Stimulated activated CD4-positive, alpha-beta T cell treated with anti-CD3 and anti-CD28 coated beads, Interleukin-12 subunit alpha, Interleukin-12 subunit beta, amount 100 ng/mL, for 4 hours (primary cell): ENCODE measurements at places on chromosomes 7 and 10.

DNA sequence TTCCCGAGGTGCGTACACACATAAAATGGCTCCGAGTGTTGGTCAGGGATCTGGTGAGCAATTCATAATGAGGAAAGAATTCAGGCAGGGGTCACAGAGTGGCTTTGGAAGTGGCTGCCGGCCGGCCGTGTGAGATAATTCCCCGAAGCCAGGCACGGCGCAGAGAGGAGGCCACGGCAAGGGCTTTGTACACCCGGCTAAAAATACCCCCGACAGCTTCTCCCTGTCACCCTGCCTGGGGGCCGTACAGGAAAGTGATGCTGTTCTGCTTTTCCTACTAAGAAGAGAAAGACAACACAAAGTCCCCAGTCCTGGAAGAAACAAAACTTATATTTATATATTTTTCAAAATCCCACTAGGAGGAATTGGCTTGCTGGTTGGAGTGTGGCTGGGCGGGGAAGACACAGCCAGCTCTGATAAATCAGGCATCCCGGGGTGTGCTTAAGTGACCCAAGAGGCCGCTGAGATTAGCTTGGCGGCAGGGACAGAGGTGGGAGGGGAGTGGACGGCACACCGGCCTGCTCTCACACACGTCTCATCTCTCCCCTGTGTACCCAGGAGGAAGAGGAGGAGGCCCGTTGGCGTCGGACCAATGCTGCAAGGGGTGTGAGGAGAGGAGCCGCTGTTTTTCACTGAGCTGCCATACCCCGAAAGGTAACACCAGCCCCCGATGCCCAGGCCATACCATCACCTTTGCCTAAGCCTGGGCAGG lies 70.5 kb downstream of the ZMIZ1 start:
- no peak for DNase-seq

GRCh38 chr10:62457196-62457595 lies 83.0 kb downstream of the ZNF365 start:
- no peak for DNase-seq

DNA sequence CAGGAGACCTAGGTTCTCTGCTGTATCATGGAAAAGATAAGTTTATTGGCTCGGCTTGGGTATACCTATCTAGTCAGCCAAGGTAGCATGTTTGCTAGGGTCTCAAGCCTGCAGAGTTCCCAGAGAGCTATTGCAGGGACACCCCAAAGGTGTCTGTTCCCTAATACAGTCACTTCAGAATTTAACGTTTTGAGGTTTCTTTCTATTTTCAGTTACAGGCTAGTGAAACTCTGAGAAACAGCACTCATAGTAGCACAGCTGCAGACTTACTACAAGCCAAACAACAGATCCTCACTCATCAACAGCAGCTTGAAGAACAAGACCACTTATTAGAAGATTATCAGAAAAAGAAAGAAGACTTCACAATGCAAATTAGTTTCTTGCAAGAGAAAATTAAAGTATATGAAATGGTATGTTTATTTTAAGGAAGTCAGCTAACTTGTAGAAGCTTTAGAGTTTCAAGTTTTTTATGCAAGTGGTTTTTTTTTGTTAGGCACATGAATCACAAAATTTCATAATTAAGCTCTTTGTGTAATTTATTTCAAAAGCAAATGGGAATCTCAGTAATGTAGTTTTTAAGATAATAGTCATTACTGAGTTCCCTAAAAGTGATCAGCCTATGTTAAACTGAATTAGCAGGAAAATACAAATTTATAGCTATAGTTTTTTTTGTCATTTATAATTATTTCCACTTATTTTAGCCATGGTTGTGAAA lies 54.9 kb downstream of the AKAP9 start:
- DNase-seq = no peak

- no peak for DNase-seq
Measured at GRCh38 chr7:22173685-22174573, 183.0 kb downstream of the RAPGEF5 start.

DNA sequence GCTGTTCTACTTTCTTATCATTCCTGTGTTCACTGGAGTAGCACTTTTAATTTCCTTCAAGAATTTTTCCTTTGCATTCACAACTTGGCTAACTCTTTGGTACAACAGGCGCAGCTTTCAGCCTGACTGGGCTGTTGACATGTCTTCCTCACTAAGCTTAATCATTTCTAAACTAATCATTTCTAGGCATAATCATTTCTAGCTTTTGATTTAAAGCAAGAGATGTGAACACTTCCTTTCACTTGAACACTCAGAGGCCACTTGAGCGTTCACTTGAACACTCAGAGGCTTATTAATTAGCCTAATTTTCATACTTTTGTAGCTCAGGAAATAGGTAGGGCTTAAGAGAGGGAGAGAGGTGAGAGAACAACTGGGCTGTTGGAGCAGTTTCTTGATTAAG lies 15.9 kb downstream of the C10orf90 start:
- DNase-seq = no peak

DNA sequence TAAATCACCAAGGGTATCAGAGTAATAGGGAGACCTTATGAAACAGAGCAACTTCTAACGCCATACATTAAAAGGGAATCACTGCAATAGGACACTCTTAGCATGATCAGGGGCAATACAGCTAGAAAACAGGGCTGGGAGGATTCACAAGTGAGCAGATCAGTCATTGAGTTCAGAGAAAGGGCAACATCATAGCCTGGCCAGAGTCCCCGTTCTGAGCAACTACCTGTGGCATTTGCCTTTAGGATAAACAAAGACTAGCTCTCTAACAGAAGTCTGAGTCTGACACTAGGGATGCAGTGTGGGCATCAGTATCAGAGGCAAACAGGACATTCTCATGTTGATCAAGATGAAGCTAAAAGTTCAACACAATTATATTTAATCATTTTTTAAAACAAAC lies 297.9 kb downstream of the DGKB start:
- DNase-seq = no peak

DNA sequence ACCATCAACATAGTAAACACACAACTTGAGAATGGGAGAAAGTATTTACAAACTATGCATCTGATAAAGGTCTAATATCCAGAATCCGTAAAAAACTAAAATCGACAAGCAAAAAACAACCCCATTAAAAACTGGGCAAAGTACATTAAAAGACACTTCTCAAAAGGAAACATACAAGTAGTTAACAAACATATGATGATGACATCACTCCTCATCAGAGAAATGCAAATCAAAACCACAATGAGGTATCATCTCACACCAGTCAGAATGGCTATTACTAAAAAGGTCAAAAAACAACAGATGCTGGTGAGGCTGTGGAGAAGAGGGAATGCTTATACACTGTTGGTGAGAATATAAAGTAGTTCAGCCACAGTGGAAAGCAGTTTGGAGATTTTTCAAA lies 125.1 kb downstream of the TFPI2 start:
- no peak for DNase-seq

GRCh38 chr7:102061981-102062390 lies 224.7 kb upstream of the SH2B2 start:
- DNase-seq = no peak

GRCh38 chr10:5470062-5470751 lies 29.2 kb downstream of the CALML5 start:
- no peak for DNase-seq
